Smooth muscle cell of bladder (primary cell): ENCODE measurements at places on chromosomes 11 and 22. TPM values are rescaled to one million over a fixed set of nuclear protein-coding genes. Genes with fewer than 3 reads are reported as not detected.

Gene ART1
- not detected in 2 replicates for total RNA-seq

Gene HTR3A
- total RNA-seq = not detected in 2 replicates

Gene NTM
- total RNA-seq = 15.4 and 17.7 TPM in 2 replicates

Gene UNC93B1
- total RNA-seq = 18.1 and 24.9 TPM in 2 replicates

Gene SEPTIN3
- 0.09 and 0.14 TPM in 2 replicates for total RNA-seq

Gene NOX4
- total RNA-seq = under 0.01 and 0.92 TPM in 2 replicates

Gene OR6T1
- total RNA-seq = not detected in 2 replicates

Gene OR56A1
- total RNA-seq = not detected in 2 replicates

Gene OR5F1
- not detected in 2 replicates for total RNA-seq

Gene C11orf97
- total RNA-seq = not detected in 2 replicates

Gene AGBL2
- 0.83 and 2.0 TPM in 2 replicates for total RNA-seq

Gene OTOG
- total RNA-seq = not detected in 2 replicates

Gene OPCML
- total RNA-seq = not detected in 2 replicates

Gene INS
- total RNA-seq = not detected in 2 replicates

Gene MARK2
- total RNA-seq = 4.8 and 6.3 TPM in 2 replicates

Gene CNTN5
- not detected in 2 replicates for total RNA-seq

Gene PKDREJ
- total RNA-seq = under 0.01 TPM in 2 replicates

Gene ZNF215
- total RNA-seq = 3.1 and 4.3 TPM in 2 replicates

Gene USP2
- 0.09 and 0.14 TPM in 2 replicates for total RNA-seq

Gene PYGM
- 0.57 and 3.1 TPM in 2 replicates for total RNA-seq

Gene MIAT
- total RNA-seq = 0.85 and 0.92 TPM in 2 replicates
